ENCODE measurements at places on chromosomes 12 and 14. TPM values are rescaled to one million over a fixed set of nuclear protein-coding genes. Genes with fewer than 3 reads are reported as not detected.
A peak's percentile ranks its signal among the peaks of the same experiment; 100 is the strongest.

The CLEC2A gene
- polyA plus RNA-seq = not detected

GRCh38 chr12:120230974-120231315, 30.0 kb upstream of the RPLP0 start:
- DNase-seq = no peak

DNA sequence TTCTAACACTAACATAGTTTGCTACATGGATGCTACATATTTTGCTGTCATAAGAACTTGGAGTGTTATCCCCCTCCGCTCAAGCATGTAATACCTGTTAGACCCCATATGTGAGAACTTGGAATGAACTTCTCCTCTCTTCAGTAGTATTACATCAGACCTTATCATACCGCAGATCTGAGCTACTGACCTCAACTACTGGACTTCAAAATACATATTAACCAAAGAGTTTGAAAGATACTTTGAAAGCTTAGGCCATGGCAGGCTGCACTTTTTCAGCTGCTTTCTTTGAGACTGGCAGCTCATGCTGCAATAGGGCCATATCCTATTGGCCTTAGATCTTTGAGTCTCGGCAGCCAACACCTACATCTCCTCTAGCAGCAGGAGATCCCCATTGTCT, 74.8 kb downstream of the EEA1 start:
- no peak for DNase-seq

DNA sequence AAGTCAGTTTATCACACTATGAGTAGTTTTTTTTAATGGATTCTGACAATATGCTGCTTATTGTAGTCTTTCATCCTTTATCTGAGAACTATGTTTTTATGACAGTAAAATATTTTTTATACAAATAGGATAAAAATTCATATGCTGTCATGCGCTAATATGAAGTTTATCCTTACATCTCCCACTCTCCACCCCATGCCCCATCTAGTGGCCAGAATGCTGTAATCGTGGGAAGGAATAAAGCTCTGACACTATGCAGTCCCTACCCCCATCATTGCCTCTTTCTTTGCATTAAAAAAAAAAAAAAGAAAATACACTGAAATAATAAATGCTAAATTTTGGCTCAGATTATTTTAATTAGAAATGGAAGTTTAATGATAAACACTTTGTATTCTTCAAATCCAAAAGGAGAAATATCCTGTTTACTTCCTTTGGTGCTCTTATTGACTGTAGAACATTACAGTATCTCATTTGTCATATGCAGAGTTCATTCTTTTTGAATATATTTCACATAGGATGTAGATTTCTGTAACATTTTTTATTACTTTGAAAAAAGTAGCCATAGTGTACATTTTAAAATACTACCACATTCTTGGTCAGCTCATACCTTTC, 145.9 kb upstream of the SLCO1C1 start:
- DNase-seq = peak; percentile 59

Measured in lung (tissue), 17 donors.